Hematopoietic multipotent progenitor cell (in vitro differentiated cells): ENCODE measurements at places on chromosomes 5 and 9.

DNA sequence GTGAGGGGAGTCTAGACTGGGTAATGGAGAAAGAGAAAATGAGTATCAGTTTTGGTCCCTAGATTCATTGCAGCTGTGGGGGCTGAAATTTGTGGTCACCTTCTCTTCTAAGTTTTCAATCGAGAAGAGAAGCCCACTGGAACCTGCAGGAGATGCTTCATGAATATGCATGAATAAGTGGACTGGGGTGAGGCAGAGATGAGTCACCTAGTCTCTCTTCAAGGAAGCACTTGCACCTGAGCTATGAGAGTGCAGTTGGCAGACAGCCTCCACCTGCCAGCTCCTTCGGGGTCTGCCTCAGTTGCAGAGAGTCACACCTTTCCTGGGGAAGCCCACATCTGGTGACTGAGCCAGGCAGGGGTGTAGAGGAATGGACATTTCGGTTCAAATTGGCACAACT, 69.1 kb downstream of the ZNF366 start:
- no peak for DNase-seq

DNA sequence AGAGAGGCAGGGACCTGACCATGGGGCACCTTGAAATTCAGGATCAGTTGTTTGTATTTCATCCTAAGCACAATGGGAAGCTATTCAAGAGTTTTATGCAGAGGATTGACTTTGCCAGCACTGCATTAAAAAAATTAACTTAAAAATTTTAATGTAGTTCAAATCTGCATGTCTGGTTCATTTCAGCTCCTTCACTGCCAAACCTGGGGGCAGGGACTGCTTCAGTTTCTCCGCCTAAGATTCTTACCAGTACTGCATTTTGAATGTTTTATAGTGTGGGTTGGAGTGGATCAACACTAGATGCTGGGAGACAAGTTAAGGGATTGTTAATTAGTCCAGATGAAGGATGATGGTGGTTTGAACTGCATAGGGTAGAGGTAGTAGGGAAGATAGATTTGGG, 15.7 kb upstream of the MSMP start:
- DNase-seq, result no peak

DNA sequence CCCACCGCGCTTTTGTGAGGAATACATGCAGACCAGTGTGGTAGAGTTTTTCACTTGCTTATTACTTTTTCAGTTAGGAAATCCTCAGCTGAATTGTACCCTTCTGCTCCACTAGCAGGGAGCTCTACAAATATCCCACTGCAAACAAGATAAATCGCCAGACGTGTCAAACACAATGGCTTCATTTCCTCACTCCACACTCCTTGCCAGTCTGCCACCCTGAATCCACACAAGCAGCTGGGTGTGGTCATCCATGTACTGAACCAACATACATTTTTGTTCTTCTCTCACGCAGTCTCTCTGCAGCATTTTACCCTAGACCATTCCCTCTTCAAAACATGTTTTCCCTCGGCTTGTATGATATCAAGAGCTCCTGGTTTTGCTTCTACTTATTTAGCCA, 3.7 kb upstream of the ROR2 start:
- DNase-seq, result no peak

DNA sequence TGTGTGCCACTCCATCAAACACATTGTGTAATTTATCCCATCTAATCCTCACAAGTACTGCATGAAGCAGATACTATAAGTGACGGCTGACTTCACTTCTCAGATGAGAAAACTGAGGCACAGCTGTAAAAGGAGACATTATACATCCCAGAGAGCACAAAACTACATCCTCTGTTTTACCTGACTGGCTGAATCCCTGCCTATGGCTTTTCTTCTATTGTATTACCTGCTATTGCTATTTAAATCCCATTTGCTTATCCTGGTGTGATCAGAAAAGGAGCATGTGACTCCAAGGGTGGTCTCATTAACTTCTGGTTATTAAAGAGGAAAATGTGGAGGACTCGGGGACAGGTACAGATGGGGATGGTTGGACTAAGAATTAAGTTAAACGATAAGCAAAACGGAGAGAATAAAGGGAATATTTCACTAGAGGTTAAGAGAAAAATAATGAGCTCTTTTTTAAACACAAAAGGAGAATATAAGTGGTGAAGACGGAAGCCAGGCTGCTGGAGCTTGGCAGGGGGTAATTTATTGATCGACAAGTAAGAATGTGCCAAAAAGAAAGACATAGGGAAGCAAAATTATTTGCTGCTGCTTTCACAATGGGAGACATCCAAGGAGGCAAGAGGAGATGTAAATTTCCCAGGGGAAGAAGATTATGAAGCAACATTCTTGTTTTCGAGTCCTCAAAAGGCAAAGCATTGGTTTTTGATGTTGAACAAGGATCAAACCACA, 155.7 kb upstream of the GPR151 start:
- DNase-seq, result no peak

- no peak for DNase-seq
Observed at GRCh38 chr9:82369251-82369945, 380.8 kb downstream of the SPATA31D1 start.

DNA sequence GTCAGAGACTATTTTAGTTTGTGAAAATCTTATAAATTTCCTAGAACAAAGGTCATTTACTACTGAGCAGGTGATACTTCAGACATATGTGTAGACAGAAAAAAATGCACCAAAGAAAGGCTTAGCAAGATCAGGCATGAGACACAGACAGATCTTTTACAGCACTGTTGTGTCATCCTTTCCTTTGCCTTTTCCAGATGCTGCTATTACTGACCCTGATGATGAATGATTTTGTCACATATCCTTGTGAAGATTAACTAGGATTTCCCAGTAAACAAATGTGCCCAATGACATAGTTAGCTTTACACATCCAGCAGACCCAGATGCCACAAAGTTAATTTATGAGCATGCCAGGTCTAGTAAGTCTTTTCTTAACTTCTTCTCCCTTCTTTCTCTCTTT, 68.2 kb downstream of the DMRTA1 start:
- DNase-seq, result no peak

DNA sequence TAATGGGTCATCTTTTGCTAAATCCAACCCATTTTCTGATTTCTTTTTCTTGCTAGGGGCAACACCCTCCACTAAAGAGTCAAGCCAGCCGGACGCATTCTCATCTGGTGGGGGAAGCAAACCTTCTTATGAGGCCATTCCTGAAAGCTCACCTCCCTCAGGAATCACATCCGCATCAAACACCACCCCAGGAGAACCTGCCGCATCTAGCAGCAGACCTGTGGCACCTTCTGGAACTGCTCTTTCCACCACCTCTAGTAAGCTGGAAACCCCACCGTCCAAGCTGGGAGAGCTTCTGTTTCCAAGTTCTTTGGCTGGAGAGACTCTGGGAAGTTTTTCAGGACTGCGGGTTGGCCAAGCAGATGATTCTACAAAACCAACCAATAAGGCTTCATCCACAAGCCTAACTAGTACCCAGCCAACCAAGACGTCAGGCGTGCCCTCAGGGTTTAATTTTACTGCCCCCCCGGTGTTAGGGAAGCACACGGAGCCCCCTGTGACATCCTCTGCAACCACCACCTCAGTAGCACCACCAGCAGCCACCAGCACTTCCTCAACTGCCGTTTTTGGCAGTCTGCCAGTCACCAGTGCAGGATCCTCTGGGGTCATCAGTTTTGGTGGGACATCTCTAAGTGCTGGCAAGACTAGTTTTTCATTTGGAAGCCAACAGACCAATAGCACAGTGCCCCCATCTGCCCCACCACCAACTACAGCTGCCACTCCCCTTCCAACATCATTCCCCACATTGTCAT, 72.0 kb downstream of the NUP214 start:
- DNase-seq, result no peak

GRCh38 chr5:39015743-39016586, 58.2 kb downstream of the RICTOR start:
- DNase-seq, result no peak
